ENCODE measurements at places on chromosomes 16 and 17.

DNA sequence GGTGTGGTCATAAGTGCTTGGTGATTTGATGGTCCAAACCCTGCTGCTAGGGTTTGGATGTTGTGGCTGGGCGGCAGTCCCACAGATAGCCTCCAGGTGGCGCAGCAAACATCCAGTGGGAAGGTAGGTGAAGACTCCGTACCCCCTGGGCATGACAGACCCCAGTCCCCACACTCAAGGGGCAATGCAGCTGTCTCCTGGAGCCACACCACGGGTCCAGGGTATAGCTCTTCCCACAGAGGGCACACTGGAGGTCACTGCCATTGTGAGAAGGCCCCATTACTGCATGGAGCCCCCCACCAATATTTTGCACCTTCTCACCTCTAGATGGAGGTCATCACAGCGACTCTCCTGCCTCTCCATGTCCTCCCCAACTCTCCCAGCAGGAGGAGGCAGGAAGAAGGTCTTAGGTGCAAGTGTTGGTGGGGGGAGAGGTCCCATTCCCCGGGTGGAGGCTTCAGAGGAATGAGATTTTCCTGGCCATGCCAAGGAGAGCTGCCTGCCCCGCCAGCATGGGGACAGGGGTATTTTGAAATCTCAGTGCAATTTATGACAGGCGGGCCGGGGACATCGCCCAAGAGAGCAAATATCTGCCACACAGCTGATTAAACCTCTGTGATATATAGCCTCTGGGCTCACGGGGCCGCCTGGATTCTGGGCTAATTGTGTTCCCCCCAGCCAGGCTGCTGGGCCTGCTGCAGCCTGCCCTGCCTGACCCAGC is 17.1 kb upstream of the C17orf113 start:
- H3K27ac ChIP-seq: no peak overlapping the region
- no peak overlapping the region for H3K4me3 ChIP-seq
- peaks cover 5% of the 10 kb centered on the region for H3K27me3 ChIP-seq
- peaks cover 31% of the 10 kb centered on the region for H3K4me1 ChIP-seq
- no peaks in the 10 kb centered on the region for H3K36me3 ChIP-seq
- peak; percentile 67 for DNase-seq

DNA sequence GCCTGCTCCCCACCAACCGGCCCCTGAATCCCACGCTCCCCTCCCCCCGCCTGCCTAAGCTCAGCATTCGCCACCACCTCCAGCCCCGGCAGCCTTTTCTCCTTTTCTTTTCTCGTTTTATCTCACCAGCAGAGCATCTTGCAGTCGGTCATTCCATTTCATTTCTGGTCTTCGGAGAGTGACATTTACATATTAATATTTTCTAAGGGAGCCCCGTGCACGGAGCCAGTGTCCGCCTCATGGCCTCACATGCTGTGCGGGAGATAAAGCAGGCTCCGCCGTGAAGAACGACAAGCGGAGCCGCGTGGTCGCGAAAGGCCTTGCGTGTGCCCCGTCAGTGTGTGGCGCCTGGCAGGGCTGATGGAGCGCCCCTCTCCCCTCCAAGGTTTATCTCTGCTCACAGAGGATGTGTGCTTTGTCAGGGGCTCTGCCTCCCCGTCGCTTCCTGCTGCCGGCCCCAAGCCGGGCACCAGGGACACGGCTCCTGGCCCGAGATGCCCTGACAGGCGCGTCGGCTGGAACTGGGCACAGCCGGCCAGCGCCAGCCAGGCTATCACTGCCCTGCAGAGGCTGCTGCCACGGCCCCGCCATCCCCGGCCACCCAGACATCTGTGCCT is 95.5 kb upstream of the GSE1 start:
- no peak overlapping the region for H3K4me3 ChIP-seq
- H3K36me3 ChIP-seq: no peaks in the 10 kb centered on the region
- no peaks in the 10 kb centered on the region for H3K27me3 ChIP-seq
- no peak overlapping the region for H3K27ac ChIP-seq

DNA sequence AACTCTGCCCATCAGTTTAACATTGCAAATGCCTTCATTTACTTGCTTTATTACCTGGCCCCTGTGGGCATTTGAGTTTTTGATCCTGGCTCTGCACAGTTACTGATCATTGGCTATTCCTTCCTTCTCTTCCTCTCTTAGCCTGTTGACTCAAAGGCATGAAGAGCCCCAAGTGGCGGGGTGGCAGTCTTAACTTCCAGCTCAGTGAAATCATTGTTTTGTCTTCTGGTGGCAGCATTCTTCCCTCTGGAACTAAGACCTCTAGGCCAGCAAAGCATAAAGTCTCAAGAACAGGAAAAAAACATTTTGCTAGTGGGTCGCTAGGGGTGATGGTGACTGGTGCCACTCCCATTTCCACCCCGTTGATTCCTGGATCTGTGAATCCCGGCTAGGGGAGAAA is 52.3 kb upstream of the MRTFB start:
- no peak for DNase-seq
- no peak overlapping the region for H3K4me3 ChIP-seq
- no peaks in the 10 kb centered on the region for H3K4me1 ChIP-seq
- H3K27me3 ChIP-seq: peaks cover 18% of the 10 kb centered on the region
- no peak overlapping the region for H3K27ac ChIP-seq
- H3K36me3 ChIP-seq: no peaks in the 10 kb centered on the region

DNA sequence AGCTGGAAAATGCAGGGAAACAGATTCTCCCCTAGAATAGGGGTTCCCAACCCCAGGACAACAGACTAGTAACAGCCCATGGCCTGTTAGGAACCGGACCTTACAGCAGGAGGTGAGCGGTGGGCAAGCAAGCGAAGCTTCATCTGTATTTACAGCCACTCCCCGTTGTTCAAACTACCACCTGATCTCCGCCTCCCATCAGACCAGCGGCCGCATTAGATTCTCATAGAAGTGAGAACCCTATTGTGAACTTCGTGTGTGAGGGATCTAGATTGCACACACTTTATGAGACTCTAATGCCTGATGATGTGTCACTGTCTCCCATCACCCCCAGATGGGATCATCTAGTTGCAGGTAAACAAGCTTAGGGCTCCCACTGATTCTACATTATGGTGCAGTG is 3.5 kb downstream of the CD300LB start:
- H3K27ac ChIP-seq: no peak overlapping the region
- DNase-seq: no peak
- H3K4me3 ChIP-seq: no peak overlapping the region
- H3K27me3 ChIP-seq: peaks cover 52% of the 10 kb centered on the region

GRCh38 chr17:79793924-79794304 is 3.0 kb downstream of the CBX8 start:
- peaks cover 19% of the 10 kb centered on the region for H3K4me1 ChIP-seq
- H3K27ac ChIP-seq: no peak overlapping the region
- DNase-seq: no peak
- H3K36me3 ChIP-seq: no peaks in the 10 kb centered on the region

GRCh38 chr17:40468560-40468959 is 25.3 kb downstream of the IGFBP4 start:
- H3K4me1 ChIP-seq: no peaks in the 10 kb centered on the region
- H3K4me3 ChIP-seq: no peak overlapping the region
- DNase-seq: no peak
- peaks cover 4% of the 10 kb centered on the region for H3K27me3 ChIP-seq
- H3K36me3 ChIP-seq: no peaks in the 10 kb centered on the region

DNA sequence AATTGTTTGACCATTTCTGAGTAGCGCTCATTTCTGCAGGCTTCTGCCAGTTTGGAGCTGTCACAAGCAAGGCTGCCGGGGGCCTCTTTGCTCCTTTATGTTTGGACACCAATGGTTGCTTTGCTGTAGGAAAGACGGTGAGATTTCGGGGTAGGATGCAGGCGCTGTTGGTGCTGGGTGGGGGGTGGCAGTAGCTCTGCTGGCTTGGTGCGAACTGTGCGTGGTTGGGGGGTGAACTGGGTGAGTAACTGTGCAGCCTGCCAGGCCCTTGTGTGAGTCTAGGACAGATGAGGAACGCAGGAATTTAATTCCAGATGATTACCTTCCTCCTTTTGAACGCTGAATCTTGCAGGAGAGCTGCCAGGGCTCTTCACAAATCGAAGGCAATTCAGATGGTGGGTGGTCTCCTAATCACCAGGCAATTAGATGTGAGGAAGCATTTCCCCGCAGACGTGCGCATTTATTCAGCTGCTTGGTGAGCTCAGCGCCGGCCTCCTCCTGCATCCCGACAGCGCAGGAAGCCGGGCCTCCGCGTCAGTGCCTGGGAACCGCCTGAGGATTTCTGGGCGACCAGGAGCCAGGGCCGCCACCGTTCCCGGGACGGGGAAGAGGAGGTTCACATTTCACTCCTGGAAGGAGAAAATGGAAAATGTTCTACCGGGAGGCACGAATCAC is 154.4 kb downstream of the FOXL1 start:
- no peak for DNase-seq
- no peak overlapping the region for H3K4me3 ChIP-seq
- H3K27ac ChIP-seq: no peak overlapping the region
- H3K27me3 ChIP-seq: peaks cover 59% of the 10 kb centered on the region
- no peaks in the 10 kb centered on the region for H3K36me3 ChIP-seq
- no peaks in the 10 kb centered on the region for H3K4me1 ChIP-seq

DNA sequence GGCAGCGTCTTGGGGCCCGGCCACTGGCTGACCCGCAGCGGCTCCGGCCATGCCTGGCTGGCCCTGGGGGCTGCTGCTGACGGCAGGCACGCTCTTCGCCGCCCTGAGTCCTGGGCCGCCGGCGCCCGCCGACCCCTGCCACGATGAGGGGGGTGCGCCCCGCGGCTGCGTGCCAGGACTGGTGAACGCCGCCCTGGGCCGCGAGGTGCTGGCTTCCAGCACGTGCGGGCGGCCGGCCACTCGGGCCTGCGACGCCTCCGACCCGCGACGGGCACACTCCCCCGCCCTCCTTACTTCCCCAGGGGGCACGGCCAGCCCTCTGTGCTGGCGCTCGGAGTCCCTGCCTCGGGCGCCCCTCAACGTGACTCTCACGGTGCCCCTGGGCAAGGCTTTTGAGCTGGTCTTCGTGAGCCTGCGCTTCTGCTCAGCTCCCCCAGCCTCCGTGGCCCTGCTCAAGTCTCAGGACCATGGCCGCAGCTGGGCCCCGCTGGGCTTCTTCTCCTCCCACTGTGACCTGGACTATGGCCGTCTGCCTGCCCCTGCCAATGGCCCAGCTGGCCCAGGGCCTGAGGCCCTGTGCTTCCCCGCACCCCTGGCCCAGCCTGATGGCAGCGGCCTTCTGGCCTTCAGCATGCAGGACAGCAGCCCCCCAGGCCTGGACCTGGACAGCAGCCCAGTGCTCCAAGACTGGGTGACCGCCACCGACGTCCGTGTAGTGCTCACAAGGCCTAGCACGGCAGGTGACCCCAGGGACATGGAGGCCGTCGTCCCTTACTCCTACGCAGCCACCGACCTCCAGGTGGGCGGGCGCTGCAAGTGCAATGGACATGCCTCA is 773 bp downstream of the NTN3 start:
- DNase-seq: no peak
- peaks cover 25% of the 10 kb centered on the region for H3K4me1 ChIP-seq
- no peak overlapping the region for H3K27ac ChIP-seq
- H3K36me3 ChIP-seq: no peaks in the 10 kb centered on the region

- peak overlapping the region; percentile 74 for H3K27ac ChIP-seq
- peaks cover 11% of the 10 kb centered on the region for H3K36me3 ChIP-seq
- H3K4me3 ChIP-seq: no peak overlapping the region
Observed at GRCh38 chr16:12323007-12323758, 346.6 kb downstream of the SNX29 start.

Data from activated naive CD8-positive, alpha-beta T cell treated with anti-CD3 and anti-CD28 coated beads for 36 hours (primary cell).